Suprapubic skin (tissue), 4 donors: ENCODE measurements at places on chromosomes 7 and 10. TPM values are rescaled to one million over a fixed set of nuclear protein-coding genes. Genes with fewer than 3 reads are reported as not detected.

DLD gene
- 35.8 TPM for total RNA-seq

ENTPD1 gene
- 18.9 TPM for total RNA-seq

SPDYE2 gene
- not detected for total RNA-seq

ELN gene
- 7.7 TPM for total RNA-seq

DNA sequence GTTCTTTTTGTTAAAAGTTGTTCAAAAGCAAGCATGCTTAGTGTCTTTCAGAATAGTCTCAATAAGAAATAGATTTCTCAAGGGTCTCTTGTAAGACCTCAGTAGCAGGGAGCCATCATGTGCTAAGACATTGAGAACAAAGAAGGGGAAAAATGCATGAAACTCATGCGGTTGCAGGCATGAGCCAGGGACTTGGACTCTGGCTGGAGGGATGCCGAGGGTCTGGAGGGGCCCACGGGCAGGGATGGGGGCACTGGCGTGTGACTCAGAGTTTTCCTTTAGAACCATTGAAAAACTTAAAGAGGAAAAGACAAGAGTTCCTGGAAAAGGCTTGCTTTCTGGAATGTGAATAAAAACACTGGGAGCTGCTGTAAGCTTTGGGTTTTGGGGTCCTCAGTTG, 253.3 kb downstream of the CCDC3 start:
- DNase-seq = no peak

- DNase-seq = no peak
These were observed 4.0 kb upstream of the AQP1 start for GRCh38 chr7:30907527-30908267.

- DNase-seq = no peak
These were observed 79.6 kb downstream of the PCGF5 start for GRCh38 chr10:91299999-91300575.

DNA sequence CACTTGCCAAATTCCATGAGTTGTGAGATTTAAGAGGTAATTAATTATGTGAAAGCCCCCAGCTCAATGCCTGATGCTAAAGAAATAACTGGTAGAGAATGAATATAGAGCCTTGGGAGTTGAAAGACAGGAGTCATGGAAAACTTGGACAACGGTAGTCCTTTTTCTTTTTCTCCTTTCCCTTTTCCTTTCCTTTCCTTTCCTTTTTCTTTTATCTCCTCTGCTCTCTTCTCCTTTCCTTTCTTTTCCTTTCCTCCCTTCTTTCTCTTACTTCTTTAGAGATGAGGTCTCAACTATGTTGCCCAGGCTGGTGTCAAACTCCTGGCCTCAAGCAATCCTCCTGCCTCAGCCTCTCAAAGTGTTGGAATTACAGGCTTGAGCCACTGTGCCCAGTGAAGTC, 7.9 kb upstream of the TSPAN15 start:
- no peak for DNase-seq

GRCh38 chr10:49408519-49409306, 12.8 kb upstream of the DRGX start:
- no peak for DNase-seq

DNA sequence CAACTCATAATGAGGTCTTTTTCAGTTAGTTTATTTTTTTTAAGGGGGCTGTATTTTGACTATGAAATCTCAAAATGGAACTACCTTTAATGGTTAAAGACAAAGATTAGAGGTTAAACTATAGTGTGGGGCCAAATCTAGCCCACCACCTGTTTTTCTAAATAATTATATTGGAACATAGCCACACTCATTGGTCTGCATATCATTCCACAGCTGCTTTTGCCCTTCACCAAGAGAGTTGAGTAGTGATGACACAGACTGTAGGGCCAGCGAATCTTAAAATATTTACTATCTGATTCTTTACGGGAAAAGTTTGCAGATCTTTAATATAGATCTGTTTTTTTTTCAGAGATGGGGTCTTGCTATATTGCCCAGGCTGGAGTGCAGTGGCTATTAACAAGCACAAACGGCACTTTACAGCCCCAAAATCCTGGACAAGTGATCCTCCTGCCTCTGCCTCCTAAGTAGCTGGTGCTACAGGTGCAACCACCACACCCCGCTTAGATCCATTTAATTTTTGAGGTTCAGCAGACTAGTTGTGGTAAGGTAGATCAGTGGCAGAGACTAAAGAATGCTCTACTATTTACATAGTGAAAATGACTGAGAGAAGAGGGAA, 25.8 kb downstream of the EPC1 start:
- no peak for DNase-seq

DNA sequence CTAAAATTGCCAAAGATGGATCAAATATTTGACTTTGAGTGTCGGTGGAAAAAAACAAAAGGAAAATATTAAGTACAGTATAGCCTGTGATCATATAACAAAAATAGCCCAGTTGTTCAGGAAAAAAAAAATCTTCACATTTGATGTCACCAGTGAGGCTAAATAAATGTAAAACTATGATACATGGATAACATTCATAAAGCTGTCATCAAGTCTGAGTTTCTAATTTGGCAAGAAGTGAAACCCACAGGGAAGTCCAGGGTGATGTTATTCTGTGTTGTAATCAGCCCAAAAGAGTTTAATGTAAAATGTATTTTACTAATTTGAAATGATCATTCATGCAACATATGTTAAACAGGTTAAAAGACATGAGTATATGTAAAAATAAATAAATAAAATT, 908.0 kb downstream of the PCDH15 start:
- no peak for DNase-seq
